Kidney (tissue), 22 donors: ENCODE measurements at places on chromosomes 5 and 9. TPM values are rescaled to one million over a fixed set of nuclear protein-coding genes. Genes with fewer than 3 reads are reported as not detected.

The MLANA gene
- not detected for total RNA-seq

The NR6A1 gene
- 3.5 TPM for total RNA-seq

The KCNMB1 gene
- total RNA-seq, result 4.5 TPM

The IFNA13 gene
- total RNA-seq, result not detected

The GPR150 gene
- 0.16 TPM for total RNA-seq
